ENCODE measurements at places on chromosomes 2 and 18.

DNA sequence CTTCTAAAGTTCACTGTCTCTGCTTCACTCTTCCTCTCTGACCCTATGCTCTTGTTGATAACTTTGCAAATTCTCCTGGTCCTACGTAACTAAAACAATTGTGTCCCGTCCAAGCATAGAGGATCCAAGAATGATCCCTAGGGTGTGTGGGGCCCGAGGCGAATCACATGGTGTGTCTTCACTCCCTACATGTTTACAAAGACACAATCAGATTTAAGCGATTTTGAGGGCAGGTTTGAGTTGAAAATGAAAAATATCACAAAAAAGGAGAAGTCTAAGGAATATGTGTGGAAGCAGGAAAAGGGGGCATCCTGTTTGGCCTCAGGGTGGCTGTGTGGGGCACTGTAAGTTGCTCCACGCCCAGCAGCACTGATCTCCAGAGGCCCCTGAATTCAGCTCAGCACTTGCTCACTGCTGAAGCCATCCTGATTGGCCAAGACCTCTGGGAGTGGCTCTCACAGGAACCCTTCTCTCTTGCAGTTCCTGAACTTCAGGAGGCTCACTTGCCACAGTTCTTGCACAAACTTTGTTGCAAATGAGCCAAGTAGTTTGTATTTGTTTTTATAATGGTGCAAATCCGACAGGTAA, 363.6 kb downstream of the ZNF521 start:
- DNase-seq = no peak

DNA sequence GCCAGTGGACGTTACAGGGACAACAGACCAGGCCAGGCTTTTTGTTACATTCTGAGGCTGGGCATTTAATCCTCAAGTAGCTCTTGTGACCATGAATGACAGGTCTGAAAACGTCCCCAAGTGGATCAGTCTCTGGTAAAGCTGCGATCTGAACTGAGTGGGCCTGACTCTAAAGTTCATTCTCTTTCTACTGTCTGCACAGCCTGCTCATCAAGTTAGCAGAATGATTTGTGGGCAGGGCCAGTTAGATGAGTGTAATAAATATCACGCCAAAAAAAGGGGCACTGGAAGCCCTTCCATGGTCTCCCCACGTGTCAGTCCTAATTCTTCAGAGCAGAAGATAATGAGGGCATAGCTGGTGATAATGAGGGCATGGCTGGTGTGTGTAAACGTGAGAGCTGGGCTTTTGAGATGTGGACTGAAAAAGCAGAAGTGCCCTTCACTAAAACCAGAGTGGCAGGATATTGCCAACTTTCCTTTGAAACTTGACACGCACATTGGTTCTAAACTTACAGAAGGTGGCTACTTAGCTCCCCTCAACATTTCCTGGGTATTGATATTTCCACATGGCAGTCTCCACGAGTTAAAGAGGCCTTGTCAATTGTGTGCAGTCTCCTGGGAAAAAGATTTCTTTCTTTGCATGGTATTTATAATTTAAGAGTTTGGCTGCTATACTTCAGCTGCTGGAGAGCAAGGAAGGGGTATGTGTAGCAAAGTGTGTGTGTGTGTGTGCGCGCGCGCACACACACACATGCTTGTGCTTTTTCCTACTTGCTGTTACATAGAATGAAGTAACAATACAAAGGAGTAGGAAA, 72.7 kb upstream of the LYPD6B start:
- DNase-seq = no peak

DNA sequence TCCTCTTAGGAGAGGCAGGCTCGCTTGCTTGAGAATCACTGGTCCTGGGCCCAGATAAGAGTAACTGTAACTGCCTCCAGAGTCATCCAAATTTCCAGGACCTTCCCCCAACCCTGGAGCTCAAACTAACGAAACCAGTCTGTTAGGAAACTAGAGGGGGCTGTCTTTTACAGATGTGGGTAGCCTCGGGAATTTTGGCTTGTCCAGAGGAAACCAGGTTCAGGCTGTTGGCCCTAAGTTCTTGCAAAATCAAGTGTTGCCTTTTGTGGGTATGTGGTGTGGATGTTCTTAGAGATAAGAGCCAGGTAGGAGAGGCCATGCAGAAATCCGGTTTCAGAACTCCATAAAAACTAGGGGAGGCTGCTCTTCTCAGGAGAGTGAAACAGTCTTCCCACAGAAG, 125.0 kb upstream of the DLX2 start:
- no peak for DNase-seq

- DNase-seq = no peak
These were observed 37.7 kb downstream of the DOCK10 start for GRCh38 chr2:225004597-225004996.

DNA sequence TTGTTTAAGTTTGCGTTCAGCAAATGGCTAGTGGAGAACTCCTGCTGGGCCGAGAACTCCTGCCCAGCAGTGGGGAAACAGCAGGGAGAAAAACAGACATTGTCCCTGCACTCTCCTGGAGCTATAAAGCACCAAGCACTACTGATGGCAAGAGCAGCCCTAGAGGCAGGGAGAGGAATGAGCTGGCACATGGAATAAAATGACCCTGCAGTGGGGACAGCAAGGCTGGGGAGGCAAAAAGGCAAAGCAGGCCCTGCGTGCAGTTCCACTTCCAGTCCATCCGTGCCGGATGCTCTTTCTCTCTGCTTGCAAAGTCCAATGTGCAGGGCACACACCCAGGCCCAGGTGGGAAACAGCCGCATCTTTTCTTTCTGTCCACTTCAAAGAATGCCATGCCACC, 415.5 kb downstream of the LRATD1 start:
- no peak for DNase-seq

- DNase-seq = no peak
These were observed 49.7 kb upstream of the AP1S3 start for GRCh38 chr2:223887127-223887526.

DNA sequence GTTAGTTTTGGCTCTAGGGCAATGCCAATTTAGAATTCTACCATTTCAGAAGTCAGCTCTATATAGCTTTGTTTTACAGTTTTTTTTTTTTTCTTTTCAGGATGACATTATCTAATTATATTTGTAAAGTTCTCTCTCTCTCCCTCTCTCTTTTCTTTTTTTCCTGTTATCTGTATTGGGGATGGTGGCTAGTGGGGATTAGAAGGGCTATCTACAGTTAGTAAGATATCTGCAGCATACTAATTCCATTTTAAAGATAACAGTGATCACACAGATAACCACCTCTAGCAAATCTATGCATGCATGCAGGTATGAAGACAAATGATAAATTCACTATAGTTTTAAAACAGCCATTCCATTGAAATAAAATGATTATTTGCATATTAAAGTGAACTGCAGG, 438.9 kb downstream of the ERBB4 start:
- DNase-seq = no peak

DNA sequence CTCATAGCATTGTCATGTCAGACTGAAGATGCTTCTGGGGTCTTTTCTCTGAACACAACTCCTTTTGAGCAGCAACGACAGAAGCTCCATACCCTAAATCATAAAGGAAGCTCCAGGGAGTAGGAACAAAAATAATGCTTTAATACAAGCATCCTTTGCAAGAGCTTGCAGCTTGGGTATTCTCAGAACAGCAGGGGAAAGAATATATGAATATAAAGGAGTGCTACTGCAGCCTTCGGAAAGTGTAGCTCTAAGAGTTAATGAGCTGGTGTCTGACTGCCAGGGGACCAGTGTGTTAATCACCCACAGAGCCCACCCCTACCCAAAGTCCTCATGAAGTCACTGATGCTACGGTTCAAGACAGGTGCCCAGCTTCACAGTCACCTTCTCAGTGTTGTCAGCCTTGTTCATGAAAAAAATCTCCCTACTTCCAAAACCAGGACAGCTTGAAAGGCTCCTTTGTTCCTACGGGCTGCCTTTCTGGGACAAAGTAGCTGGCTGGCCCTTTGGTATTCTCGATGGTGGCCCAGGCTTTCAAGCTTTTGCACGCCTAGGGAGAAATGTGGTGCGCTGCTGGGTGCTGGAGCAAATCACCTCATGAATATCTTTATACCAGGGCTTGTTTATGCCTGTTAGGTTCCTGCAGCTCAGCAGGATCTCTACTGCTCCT, 259.7 kb downstream of the CMPK2 start:
- DNase-seq = no peak

DNA sequence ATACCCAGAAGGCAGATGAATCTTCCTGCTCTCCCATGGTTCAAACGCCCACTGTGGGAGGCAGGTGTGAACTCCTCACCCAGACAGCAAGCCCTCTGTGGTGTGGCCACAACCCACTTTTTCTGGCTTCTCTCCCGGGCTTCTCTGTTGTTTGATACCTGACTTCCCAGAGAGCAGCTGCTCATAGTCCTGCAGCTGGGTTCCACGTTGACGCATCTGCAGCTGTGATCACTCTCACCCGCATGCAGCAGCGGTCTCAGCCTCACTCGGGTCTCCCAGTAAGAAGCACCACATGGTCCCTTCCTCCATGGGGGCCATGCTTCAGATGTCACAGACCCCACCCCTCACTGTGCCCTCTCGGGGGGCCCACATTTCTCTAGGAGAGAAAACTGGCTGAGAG, 3.5 kb downstream of the ASPRV1 start:
- no peak for DNase-seq

DNA sequence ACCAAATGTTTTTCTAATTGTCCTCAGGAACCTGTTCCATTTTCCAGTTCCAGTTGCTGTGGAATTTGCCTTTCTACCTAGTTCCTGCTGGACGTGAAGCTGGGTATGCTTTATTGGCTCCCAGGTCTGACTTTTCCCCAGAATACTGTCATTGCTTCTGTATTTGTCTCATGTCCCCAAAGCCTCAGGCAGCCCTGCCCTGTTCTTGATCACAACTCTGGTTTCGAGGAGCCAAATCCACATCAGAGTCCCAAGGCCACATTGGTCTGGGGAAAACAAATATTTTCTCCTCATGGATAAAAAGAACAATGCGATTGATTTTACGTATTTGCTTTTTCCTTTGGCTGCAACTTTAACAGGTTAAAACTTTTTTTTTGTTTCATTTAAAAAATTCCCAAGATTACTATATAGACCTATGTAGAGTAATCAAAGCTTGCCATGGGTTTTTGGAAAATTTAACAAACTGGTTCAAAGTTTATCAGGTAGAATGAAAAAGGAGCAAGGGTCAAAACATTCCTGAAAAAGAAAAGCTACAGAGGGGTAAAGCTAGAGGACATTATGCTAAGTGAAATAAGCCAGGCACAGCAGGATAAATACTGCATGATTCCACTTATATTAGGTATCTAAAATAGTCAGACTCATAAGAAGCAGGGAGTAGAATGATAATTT, 85.2 kb downstream of the MDH1 start:
- no peak for DNase-seq

GRCh38 chr2:230227216-230227615, 1.7 kb downstream of the SP140 start:
- no peak for DNase-seq

- no peak for DNase-seq
These were observed 12.1 kb downstream of the EIF4E2 start for GRCh38 chr2:232562515-232563151.

DNA sequence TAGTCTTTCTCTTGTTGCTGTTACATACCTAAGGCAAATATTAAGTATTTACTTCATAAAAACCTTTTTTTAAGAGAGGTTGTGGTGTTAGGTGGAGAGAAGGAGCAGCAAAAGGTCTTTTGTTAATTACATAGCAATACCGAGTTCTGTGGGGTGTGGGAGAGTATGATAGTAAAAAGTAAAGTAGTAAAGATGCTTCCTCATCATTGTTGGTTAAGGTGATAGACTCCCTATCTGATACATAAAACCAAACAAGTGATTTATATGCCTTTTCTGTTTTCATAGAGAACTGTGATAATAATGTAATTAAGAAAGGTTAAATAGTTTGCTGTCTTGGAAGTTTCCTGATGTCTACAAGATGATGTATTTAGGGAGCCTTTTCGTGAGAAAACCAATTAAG, 75.4 kb downstream of the EML4 start:
- no peak for DNase-seq

- DNase-seq = no peak
These were observed 373.8 kb downstream of the LNPK start for GRCh38 chr2:175628243-175628642.

GRCh38 chr2:29039718-29040480, 34.4 kb downstream of the PCARE start:
- no peak for DNase-seq

DNA sequence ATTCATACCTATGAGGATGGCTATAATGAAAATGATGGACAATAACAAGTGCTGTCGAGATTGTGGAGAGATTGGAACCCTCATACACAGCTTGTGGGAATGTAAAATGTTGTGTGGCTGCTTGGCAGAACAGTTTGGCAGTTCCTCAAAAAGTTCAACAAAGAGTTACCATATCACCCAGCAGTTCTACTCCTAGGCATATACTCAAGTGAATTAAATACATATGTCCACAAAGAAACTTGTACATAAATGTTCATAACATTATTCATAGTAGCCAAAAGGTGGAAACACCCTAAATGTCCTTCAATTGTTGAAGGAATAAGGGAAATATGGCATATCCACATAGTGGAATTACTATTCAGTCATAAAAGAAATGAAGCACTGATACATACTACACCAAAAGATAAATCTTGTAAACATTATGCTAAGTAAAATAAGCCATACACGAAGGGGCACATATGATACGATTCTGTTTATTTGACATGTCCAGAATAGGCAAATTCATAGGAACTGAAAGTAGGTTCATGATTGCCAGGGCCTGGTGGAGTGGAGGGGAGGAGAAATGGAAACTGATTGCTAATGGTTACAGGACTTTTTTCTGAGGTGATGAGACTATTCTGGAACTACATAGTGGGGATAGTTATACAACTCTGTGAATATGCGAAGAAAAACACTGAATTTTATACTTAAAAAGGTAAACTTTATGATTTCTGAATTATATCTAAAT, 92.1 kb downstream of the ADAM23 start:
- DNase-seq = no peak

GRCh38 chr2:60830991-60831390, 50.4 kb upstream of the REL start:
- DNase-seq = no peak

DNA sequence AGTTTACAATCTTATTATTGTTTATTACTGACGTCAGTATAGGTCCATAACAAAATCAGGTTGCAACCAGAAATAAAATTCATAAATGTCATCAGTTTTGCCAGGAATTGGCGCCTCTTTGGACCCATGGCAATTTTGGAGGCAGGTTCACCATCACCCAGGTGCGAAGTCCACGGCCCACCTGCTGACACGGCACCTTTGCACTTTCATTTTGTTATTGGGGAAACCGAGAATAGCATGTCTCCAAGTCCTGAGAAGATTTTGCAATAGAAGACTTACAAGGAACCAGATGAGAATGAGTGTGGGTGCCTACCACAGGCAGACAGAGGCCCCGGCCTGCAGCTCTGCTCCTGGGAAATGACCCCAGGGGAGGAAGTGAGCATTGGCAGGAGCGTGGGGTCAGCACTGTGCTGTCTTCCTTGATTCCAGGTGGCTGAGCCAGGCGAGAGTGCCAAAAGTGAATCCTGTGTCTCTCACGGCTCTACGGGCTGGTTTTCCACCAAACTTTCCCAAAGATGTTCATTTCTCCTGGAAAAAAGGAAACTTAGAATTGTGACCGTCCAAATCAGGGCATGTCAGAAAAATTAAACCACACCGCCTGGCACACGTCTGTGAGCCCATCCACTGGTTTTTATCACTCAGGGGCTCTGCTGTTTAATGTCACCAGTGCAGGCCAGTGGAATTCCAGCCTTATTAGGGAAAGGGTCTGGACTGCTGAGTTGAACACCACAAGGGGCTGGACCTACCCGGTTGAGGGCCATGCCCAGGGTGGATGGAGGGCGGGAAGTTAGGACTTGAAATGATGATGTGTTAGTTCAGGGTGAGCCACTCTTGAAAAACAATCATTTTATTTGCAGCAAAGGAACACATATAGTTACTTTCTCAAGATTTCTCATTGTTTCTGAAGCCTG, 96.5 kb downstream of the PTGR3 start:
- DNase-seq = no peak
